Stimulated activated CD4-positive, alpha-beta T cell treated with anti-CD3 and anti-CD28 coated beads, Interleukin-1b, Interleukin-23, amount 100 ng/mL, for 1 hour (primary cell): ENCODE measurements at places on chromosomes 16 and 17.

DNA sequence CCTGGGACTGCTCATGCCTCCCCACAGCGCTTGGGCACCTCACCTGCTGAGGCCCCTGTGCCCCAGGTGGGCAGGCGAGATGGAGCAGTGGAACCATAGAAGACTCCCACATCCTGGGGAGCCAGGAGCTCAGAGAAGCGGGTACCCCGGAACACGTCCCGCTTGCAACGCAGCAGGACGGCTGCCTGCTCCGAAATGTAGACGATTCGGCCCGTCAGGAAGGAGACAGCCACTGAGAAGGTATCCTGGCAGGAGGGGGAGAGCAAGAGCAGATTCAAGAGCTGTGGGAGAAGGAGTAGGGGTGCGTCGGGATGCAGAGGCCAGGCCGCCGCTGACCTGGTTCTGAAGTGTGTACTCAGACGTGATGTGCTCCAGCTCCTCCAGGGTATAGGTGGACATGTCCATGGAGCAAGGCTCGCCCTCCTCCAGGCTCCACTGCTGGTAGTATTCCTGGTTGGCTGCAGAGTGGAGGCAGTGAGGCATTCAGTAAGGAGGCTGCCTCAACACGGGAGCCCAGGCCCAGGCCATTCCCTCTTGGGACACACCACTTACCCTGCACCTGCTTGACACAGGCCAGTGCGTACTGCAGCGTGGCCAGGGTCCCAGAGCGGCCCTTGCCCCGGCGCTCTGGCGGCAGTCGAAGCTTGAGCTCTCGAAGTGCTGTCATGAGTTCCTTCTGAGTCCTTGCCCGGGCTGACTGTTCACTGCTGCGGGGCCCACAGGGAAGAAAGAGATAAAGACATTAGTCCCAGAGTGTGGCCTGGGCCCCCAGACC lies 2.6 kb downstream of the PER1 start:
- DNase-seq, result no peak

DNA sequence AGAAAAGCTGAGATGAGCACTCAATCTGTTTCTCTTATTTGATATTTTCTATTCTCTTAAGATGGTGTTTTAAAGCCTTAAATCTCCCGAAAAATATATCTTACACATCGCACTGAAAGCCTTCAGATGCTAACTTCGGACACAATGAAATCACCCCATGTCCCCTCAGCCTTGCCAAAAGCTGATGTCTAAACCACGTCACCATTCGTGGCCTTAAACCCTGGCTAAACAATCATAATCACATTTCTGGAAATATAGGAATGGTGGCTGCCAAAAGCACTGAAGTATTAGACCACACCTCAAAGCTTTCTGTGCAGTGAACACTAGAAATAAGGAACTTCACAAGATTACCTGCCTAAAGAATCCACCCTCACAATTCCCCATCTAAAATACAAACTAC lies 402.7 kb downstream of the SOX9 start:
- DNase-seq, result no peak

GRCh38 chr16:25875956-25876598 lies 184.3 kb downstream of the HS3ST4 start:
- DNase-seq, result no peak

- no peak for DNase-seq
Measured at GRCh38 chr16:3830625-3831254, 49.8 kb downstream of the CREBBP start.
